ENCODE measurements at places on chromosomes 11 and 22.
A peak's percentile ranks its signal among the peaks of the same experiment; 100 is the strongest.

GRCh38 chr11:933142-933851 is 7.6 kb downstream of the AP2A2 start:
- no peak for DNase-seq

- DNase-seq, result no peak
Observed at GRCh38 chr11:8361664-8362210, 98.1 kb upstream of the LMO1 start.

DNA sequence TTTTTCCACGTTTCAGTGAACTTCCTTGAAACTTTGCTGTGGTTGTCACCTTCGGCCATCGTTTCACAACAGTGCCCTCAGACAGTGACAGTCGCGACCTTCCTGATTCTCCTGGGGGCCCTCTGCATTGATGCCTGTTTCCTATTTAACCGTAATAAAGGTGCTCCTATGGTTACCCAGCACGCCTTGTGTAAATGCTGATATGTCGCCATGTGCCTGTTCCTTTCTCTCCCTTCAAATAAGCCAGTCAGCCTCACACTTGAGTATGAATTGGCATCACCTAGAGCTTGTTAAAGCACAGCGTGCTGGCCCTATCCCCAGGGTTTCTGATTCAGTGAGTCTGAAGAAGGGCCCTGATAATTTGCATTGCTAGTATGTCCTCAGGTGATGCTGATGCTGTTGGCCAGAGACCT is 104.8 kb downstream of the MICAL2 start:
- DNase-seq, result no peak

DNA sequence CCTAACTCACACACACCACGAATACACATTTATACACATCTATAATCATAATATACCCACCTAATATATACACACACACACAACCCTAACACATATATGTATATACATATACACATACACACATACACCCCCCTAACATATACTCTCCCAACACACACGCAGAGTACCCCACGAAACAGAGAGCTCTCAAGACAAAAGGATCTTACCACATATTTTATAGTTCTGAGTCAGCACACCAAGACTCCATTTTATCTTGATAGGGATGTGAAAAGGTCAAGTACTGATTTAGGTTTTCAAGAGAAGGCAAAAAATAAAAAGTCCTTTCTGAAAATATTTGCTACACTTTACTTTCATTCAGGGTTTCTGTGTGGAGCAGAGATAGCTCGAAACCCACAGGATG is 1207.2 kb downstream of the LRRC4C start:
- no peak for DNase-seq

GRCh38 chr11:65084598-65085375 is 765 bp downstream of the ZFPL1 start:
- no peak for DNase-seq

DNA sequence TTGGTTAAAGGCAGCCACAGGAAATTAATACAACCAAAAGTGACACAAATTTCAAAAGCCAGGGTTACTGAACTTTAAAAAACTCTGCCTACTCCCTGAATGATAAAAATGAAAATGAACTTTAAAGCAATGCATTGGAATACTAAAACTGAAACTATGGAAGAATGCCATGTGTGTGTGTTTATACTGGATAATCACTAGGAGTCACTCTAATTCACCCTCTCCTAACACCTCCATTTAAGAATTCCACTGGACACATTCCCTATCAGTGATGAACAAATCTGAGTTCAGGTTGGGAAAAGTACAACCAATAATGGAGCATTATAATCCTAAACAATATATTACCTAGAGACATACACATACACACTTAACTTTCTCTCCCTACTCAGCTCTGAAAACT is 27.5 kb upstream of the PLAAT3 start:
- no peak for DNase-seq

DNA sequence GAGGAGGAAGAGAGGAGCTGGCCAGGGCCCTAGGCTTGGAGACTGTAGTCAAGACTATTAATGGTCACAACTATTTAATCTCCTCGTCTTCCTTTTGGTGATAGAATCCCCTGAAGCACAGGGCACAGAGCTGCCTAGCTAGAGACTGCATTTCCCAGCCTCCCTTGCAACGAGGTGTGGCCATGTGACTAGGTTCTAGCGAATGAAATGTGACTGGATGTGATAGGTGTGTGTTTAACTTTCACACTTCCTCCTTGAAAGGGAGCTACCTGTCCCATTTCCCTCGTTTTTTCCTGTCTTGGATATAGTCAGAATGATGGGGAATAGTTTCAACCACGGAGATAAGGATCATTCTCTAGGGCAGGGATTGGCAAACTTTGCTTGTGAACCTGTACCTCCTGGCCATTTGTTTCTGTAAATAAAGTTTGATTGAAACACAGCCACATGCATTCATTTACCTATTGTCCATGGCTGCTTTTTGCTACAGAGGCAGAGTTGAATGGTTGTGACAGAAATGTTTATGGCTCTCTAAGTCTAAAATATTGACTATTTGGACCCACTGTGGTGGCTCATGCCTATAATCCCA is 313.5 kb downstream of the MIAT start:
- no peak for DNase-seq

- no peak for DNase-seq
Observed at GRCh38 chr11:102276783-102277182, 40.5 kb upstream of the BIRC3 start.

DNA sequence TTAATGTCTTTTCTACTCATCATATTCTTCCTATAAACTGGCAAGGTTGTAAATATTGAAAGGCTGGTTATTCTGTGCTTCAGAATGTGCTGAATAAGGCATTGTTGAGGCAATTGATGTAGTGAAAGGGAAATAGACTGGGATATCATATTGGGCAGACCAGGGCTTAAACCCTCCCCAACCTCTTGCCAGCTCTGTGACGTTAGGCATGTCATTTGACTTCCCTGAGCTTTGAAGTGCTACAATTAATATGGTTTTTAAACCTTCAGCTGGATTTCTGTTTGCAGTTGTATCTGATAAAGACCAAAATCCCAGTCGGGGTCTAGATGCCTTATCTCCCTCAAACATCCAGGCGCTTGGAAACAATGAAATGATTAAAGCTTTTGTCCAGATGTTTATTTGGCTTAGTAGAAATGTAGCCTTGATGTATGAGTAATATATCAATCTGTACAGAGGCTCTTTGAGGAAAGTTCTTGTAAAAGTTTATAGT is 208.1 kb downstream of the DBX1 start:
- DNase-seq, result no peak

GRCh38 chr11:127063241-127063640 is 62.7 kb upstream of the KIRREL3 start:
- DNase-seq, result no peak

DNA sequence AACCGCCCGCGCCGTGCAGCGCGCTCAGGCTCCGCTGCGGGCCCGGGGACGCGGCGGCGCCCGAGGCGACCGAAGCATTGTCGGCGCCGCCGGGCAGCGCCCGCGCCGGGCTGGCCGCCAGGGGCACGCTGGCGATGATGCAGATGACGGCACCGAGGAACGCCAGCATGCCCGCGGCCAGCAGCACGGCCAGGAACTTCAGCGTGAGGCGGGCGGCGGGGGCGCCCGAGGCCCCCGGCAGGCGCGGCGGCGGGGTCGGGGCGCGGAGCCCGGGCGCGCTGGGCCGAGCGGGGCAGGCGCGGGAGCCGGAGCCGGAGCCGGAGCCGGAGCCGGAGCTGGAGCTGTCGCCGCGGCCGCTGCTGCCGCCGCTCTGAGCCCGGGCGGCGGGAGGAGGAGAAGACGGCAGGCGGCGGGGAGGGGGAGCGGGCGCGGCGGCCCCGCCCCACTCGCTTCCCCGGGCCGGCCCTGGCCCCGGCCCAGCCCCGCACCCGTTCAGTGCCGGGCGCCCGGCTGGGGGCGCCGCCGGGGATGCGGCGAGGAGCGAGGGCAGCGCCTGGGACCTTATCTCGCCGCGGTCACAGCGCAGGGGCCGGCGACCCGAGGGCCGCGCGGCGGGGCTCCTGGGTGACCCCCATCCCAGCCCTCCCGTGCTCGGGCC is at the start of gene NPTXR:
Gene NPTXR (minus strand): TSS at position 372 of the 658 bp plus-strand sequence.
- DNase-seq, result peak; percentile 40

- no peak for DNase-seq
Observed at GRCh38 chr11:92329137-92329536, 104.5 kb downstream of the FAT3 start.

DNA sequence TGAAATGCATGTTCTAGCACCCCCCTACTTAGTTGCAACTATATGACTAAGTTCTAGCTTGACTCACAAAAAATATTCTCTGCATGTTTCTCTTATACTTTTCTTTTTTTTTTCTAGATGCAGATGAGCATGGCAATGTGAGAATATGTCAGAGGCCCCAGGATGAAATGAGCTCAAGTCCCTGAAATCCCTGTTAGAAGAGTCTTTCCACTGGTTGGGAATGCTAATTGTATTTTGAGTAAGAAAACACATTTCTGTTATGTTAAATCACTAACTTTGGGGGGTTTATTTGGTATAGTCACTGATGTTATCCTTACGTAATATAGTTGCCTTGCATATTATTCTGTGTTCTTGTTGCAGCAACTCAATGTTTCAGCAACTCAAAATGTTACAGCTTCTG is 306.1 kb upstream of the CCDC179 start:
- no peak for DNase-seq

- DNase-seq, result no peak
Observed at GRCh38 chr22:49206281-49206680, 621.4 kb downstream of the BRD1 start.

DNA sequence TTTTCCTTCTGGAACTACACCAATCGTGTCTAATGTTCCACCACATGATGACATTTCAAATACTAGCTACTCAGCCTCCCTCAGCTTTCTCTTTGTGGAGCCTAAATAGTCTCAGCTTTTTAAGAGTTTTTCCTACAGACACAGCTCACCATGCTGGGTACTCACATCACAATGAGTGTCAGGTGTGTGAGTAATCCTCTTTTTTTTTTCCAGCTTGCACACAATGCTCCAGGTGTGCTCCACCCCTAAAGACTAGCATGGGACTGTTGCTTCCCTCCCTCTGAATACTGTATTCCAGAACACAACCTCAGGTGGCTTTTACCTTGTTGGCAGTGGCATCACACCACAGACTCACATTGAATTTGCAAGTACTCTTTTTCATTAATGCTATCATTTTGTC is 11.7 kb downstream of the BTG4 start:
- no peak for DNase-seq

GRCh38 chr11:103987629-103988594 is 48.5 kb upstream of the DDI1 start:
- no peak for DNase-seq

DNA sequence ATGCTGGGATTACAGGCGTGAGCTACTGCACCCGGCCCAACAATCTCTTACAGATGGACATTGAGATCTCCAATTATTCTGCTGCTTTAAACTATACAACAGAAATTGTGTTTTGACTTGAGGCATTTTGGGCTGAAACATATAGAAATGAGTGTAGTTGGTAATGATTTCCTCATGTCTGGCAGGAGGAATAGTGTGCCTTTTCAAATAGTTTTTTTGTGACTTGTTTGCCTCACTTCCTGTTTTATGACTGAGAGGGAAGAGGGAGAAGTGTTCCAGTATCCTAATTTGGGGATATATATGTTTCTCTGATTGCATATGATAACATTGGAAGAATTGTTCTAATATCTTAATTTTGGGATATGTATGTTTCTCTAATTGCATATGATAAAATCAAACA is 40.2 kb downstream of the EP300 start:
- no peak for DNase-seq

DNA sequence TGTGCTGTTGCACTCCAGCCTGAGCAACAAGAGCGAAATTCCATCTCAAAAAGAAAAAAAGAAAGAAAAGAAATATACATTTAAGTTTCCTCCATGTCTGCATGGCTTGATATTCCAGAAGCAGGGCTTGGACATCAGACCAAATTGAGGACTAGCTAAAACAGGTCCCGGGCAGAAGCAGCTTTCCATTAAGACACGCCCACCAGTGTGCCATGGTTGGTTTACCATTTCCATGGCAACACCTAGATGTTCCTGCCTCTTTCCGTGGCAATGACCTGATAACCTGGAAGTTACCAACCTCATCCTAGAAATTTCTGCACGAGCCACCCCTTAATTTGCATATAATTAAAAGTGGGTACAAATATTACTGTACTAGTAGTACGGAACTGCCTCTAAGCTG is 111.3 kb downstream of the NAT10 start:
- no peak for DNase-seq

- DNase-seq, result no peak
Observed at GRCh38 chr11:79332017-79332416, 108.8 kb downstream of the TENM4 start.

DNA sequence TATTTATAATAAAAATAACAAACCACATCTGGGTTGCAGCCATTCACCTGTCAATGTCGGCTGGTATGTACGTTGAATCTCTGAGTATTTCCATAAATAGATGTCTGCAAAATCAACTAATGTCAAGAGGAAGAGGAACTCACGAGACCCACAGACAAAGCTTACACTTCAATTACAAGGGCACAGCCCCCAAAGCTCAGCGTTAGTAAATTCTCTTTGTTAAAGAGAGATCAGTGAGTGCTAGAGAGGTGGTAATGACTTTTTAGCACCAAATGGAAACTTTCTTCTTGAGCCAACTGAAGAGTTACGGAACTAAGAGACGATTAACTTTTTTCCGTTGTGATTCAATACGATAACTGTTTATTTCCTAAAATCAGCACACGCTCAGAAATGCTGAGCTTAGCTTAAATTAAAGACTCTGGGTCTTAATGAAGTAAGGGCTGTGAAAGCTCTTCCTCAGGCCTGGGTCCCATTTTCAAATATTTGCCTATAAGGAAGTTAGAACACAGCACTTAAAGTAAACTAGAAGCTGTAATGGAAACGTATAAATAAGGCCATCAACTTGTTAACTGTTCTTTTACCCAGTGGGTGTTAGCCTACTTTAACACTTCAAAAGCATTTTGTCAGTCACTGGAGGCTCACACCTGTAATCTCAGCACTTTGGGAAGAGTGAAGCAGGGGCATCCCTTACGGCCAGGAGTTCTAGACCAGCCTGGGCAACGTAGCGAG is 22.8 kb upstream of the TFIP11 start:
- DNase-seq, result no peak

DNA sequence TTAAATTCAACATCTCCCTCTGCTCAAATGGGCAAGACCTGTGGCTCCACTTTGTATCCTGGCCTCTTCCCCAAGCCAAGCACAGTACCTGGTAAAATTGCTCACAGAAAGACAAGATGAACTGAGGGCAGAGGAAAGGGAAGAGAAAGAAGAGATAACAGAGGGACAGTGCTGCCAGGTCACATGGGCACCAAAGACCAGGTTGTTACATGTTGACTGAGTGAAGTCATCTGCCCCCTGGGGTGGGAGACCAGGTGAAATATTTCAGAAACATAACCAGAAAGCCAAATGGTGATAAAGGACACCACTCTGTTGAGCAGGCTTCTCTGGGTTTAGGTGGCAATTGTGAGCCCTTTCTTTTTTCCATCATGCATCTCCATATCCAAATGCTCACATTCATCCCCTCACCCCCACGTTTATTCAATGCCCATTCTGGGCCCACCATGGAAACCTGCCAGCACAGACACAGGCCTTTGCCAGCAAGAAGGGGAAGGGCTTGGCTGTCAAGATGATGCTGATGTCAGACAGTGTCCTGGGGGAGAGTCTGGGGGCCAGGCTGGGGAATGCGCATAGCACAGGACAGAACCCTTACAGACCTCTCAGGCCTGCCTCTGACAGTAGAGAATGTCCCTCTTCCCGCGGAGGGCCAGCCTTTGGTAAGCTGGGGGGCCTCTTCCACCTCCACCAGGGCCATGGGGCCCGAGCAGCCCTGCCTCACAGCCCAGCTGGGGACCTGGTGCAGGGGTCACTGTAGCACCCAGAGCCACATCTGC is 51.6 kb downstream of the DGCR2 start:
- DNase-seq, result no peak

Data from CD4-positive, alpha-beta T cell treated with Interleukin-10 for 1 hour (primary cell).